Activated effector memory CD4-positive, alpha-beta T cell treated with anti-CD3 and anti-CD28 coated beads, Interleukin-2, amount 50 U/mL, for 16 hours (primary cell): ENCODE measurements at places on chromosomes 1 and 21.
A peak's percentile ranks its signal among the peaks of the same experiment; 100 is the strongest.

- DNase-seq: no peak
Measured at GRCh38 chr1:15523104-15524020, 653 bp downstream of the CASP9 start.

- no peak for DNase-seq
Measured at GRCh38 chr1:214321705-214322453, 40.9 kb downstream of the SMYD2 start.

GRCh38 chr1:88149686-88150085 is 534.4 kb upstream of the PKN2 start:
- no peak for DNase-seq

- DNase-seq: no peak
Measured at GRCh38 chr1:189616893-189617292, 860.8 kb downstream of the BRINP3 start.

DNA sequence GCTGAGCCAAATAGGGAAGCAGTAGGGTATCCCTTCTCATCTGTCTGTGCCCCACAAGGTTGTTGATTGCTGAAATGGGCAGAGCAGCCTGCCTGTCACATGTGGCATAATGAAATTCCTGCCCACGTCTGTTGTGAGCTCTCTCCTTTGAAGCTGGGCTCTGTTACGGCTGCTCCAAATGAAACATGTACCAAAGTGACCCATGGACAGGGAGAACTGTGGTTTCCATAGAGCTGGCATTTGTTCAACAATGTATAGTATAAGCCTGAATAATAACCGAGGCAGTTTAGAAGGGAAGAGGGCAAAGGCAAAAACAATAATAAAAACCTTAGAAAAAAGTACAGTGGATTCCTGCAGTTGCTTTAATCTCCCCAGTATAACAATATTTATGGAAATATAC is 149.7 kb downstream of the LYPLAL1 start:
- no peak for DNase-seq

- DNase-seq: peak; percentile 66
Measured at GRCh38 chr1:153260585-153261280, 1.2 kb downstream of the LORICRIN start.

- no peak for DNase-seq
Measured at GRCh38 chr1:185911978-185912377, 177.8 kb downstream of the HMCN1 start.

DNA sequence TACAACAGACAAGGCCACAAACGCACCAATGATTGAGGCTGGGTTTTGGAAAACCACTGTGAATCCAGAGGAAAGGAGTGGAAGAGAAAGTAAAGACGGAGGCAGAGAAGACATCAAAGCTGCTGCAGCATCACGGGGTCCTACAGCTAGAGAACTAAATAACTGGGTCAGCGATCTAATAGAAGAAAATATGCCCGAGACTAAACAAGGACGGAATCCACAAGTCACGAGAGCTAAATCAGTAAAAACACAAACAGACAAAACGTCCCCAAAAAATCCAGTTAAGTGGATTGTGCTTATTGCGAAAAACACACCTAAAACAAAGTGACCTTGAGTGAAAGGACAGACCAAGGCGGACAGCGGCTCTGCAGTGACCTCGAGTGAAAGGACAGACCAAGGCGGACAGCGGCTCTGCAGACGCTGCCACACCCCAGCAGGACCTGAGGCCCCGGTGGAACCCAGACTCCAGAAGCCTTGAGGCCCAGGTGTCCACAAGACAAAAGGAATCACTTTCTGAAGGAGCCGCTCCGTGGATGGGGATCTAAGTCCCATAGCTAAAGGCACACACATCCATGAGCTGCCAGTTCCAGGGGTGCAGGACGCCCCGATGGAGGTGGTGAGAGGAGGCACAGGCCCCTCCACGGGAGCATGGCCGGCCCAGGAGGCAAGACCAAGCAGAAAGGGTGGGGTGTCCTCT is 6.0 kb downstream of the FTCD start:
- no peak for DNase-seq

DNA sequence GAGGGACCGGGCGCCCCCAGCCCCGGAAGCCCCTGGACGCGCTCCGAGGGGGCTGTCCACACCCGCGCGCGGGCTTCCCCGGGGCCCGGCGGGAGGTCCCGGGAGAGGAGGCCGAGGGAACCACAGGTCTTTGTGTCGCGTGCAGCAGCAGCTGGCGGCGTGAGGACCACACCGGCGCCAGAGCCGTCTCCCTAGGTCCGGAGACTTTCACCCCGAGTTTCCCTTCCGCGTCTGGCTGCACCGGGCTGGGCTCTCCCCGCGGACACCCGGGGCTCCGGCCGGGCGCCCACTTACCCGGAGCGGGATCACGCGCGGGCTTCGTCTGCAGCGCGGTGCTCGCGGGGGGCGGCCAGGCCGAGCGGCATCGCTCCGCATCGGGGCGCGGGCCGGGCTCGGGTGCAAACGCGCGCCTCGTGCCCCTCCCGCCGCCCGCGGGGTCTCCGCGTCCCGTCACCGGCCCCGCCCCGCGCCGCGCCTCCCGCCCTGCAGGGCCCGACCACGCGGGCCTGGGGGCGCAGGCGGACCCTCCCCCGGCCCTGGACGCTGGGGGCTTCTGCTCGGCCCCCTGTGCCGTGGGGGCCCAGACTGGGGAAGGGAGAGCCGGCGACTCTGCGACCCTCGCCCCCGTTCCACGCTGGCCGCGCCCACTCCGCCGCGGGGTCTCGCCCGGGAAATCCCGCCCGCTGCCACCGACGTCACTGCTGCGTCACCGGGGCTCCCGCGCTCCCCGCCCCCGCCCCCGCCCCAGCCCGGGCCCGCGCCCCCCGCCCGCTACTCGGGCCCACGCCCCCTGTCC is at the start of gene GNG4:
GNG4 (minus strand) TSS at position 417 of the 796 bp plus-strand sequence. CDS start 65,946 bp downstream, outside the sequence.
- peak; percentile 73 for DNase-seq

DNA sequence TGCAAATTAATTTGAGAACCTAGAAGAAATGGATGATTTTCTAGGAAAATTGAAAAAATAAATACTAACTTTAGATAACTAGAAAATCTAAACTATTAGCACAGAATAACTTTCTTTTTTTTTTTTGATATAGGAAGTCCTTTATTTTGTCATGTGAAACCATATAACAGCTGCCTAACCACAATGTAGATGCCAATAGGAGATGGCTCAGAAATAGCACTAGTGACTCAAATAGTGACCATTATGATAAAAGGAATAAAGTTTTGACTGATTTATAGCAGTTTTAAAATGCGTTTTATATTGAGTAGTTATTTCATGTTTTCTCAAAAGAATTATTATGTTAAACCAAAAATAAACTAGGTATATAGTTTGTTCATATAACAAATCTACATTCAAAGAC is 158.0 kb upstream of the CACYBP start:
- DNase-seq: no peak

DNA sequence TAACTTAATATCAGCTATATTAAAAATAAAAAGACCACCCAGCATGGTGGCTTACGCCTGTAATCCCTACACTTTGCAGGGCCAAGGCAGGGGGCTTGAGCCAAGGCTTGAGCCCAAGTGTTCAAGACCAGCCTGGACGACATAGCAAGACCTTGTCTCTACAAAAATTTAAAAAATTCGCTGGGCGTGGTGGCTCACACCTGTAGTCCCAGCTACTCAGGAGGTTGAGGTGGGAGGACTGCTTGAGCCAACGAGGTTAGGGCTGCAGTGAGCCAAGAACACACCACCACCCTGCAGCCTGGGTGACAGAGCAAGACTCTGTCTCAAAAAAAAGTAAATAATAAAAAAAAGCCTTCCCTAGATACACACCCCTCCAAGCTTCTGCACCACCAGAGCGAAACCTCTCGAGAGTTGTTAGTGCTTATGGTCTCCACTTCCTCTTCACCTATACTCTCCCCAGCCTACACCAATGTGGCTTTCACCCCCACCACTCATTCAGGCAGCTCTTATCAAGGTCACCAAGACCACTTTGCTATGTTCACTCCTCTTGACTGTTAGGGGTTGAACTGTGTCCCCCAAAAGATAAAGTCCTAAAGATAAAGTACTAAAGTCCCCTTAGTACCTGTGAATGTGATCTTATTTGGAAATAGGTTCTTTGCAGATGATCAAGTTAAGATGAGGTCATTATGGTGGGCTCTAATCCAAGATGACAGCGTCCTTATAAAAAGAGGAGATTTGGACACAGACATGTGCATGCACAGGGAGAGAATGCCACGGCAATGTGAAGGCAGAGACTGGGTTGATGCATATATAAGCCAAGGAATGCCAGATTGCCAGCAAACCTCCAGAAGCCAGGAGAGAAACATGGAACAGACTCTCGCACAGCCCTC is 6.8 kb upstream of the PPP1R15B start:
- no peak for DNase-seq

GRCh38 chr1:105427543-105427942 is 1628.9 kb upstream of the PRMT6 start:
- DNase-seq: no peak

DNA sequence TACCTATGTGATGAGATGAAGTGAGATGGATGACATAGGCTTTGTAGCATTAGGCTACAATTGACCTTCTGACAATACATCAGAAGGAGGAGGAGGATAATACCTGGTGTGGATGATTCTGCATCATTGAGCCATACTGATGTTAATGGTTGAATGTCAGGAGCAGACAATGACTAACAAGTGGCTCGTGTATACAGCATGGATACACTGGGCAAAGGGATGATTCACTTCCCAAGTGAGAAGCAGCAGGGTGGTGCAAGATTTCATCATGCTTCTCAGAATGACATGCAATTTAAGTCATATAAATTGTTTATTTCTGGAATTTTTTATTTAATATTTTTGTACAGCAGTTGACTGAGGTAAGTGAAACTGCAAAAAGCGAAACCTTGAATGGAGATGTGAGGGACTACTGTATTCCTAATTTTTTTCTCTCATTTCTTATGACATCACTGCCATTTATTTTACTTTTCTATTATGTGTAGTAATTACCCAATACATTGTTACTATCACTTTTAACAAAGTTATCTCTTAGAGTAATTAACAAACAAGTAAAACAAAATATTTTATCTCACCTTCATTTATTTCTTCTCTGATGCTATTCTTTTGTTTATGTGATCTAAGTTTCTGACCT is 34.4 kb upstream of the COP1 start:
- no peak for DNase-seq

- no peak for DNase-seq
Measured at GRCh38 chr1:39900662-39901463, 854 bp downstream of the MYCL start.

DNA sequence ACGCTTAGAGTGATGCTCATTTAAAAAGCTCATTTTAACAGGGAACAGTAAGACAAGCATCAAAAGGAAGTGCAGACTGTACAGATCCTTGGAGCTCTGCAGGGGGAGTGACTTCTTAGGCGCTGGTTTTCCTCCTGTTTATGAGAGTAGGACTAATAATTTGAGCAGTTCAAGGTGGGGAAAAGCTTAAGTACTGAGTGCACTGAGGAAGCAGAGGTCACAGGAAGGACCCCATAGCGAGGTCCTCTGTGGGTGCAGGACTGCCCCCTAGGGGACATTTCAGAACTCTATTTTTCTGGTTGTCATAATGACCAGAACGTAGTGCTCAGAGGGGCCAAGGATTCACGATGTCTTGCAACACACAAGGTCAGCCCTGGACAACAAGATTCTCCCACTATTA is 112.1 kb downstream of the HLCS start:
- no peak for DNase-seq

- no peak for DNase-seq
Measured at GRCh38 chr1:79396901-79397300, 390.4 kb upstream of the ADGRL4 start.

DNA sequence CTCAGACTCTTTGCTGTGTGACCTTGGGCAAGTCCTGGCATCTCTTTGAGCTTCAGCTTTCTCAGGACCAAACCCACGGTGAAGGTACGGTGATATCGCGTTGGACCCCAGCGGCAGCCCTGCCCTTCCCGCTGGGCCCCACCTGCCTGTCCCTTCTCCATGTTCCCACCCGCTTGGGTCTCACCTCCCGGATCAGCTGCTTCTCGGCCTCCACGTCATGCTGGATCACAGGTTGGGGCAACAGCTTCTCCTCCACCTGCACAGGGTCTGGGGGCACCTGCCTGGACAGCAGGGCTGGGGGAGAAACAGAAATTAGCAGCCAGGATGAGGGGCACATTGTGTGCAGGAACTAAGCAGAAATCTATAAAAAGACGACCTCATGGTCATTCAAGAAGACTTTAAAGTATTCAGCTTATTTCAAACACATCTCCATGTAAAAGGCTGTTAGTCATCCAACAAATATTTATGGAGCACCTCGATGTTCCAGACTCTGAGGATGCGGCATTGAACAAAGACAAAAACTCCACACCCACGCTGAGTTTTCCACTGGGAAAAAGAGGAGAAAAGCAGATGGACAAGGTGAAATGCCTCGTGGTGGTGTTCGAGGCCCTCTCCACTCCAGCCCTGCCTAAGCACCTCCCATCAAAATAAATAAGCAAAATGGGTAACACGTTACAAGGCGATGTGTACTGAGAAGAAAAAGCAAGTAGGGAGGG is 19.5 kb downstream of the KIF17 start:
- no peak for DNase-seq

GRCh38 chr1:32299327-32299726 is 7.4 kb downstream of the HDAC1 start:
- no peak for DNase-seq
